Uterus (tissue), 4 donors: ENCODE measurements at places on chromosomes 11 and 22.

- H3K36me3 ChIP-seq, result no peaks in the 10 kb centered on the region
- H3K27ac ChIP-seq, result no peak overlapping the region
- DNase-seq, result no peak
These were observed 27.5 kb downstream of the IGHMBP2 start for GRCh38 chr11:68930991-68931855.

- no peaks in the 10 kb centered on the region for H3K36me3 ChIP-seq
- no peak overlapping the region for H3K4me3 ChIP-seq
- H3K27me3 ChIP-seq, result no peaks in the 10 kb centered on the region
- DNase-seq, result no peak
- H3K4me1 ChIP-seq, result no peaks in the 10 kb centered on the region
These were observed 582.9 kb downstream of the BRD1 start for GRCh38 chr22:49244466-49245420.

GRCh38 chr22:32058656-32059260, 15.7 kb downstream of the SLC5A1 start:
- no peak overlapping the region for H3K27ac ChIP-seq
- no peaks in the 10 kb centered on the region for H3K4me1 ChIP-seq
- no peak for DNase-seq
- no peak overlapping the region for H3K4me3 ChIP-seq

GRCh38 chr22:29092243-29092642, 19.4 kb downstream of the KREMEN1 start:
- no peaks in the 10 kb centered on the region for H3K4me1 ChIP-seq
- H3K27ac ChIP-seq, result peak overlapping the region; percentile 75
- DNase-seq, result no peak
- H3K27me3 ChIP-seq, result no peaks in the 10 kb centered on the region
- no peak overlapping the region for H3K4me3 ChIP-seq

GRCh38 chr11:75208446-75208845, 32.1 kb upstream of the TPBGL start:
- H3K4me1 ChIP-seq, result no peaks in the 10 kb centered on the region
- H3K4me3 ChIP-seq, result no peak overlapping the region
- no peak overlapping the region for H3K27ac ChIP-seq
- H3K27me3 ChIP-seq, result no peaks in the 10 kb centered on the region

DNA sequence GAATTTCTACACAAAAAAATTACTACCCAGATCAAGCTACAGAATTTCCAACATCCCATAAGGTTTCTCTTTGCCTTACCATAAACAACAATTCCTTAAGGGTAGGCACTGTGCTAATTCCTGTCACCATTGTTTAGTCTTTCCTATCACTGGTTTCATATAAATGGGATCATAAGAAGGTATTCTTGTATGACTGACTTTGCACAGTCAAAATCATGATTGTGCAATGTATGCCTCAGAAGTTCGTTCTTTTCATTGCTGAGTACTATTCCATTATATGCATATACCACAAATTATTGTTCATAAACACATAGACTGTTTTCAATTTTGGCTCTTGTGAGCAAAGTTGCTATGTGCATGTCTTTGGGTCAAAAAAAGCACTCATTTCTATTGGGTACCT, 611.6 kb upstream of the CADM1 start:
- no peak overlapping the region for H3K27ac ChIP-seq
- no peak for DNase-seq
- no peaks in the 10 kb centered on the region for H3K36me3 ChIP-seq
- H3K4me1 ChIP-seq, result no peaks in the 10 kb centered on the region
- H3K4me3 ChIP-seq, result no peak overlapping the region

- H3K36me3 ChIP-seq, result no peaks in the 10 kb centered on the region
These were observed 13.5 kb downstream of the MS4A6A start for GRCh38 chr11:60169264-60169915.

- DNase-seq, result no peak
- H3K36me3 ChIP-seq, result no peaks in the 10 kb centered on the region
- H3K4me1 ChIP-seq, result no peaks in the 10 kb centered on the region
- H3K27ac ChIP-seq, result no peak overlapping the region
- no peaks in the 10 kb centered on the region for H3K27me3 ChIP-seq
- H3K4me3 ChIP-seq, result no peak overlapping the region
These were observed 14.3 kb downstream of the TP53AIP1 start for GRCh38 chr11:128928400-128928799.

DNA sequence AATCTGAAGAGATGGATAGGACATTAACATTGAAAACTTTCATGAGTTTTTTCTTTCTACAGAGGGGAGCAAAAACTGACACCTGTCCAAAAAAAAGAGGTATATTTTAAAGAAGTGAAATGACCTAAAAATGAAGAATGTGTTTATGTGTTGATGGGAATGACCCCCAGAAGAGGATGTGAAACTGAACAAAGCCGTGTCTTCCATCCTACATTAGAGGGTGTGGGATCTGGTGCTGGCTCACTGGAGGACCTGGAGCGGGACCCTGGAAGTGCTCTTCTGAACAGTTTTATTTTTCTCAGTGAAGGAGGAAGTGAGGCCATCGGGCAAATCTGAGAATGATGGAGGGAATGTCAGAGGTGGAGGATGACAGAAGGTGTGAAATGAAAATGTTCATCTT, 470.1 kb downstream of the NTM start:
- no peak overlapping the region for H3K27ac ChIP-seq
- no peak overlapping the region for H3K4me3 ChIP-seq
- no peak for DNase-seq
- no peaks in the 10 kb centered on the region for H3K4me1 ChIP-seq
- H3K27me3 ChIP-seq, result no peaks in the 10 kb centered on the region

GRCh38 chr22:23192558-23192957, 12.2 kb downstream of the BCR start:
- no peak overlapping the region for H3K27ac ChIP-seq
- no peaks in the 10 kb centered on the region for H3K36me3 ChIP-seq
- H3K4me3 ChIP-seq, result no peak overlapping the region
- H3K27me3 ChIP-seq, result no peaks in the 10 kb centered on the region
- no peaks in the 10 kb centered on the region for H3K4me1 ChIP-seq
